ENCODE measurements at places on chromosomes 2 and 18. TPM values are rescaled to one million over a fixed set of nuclear protein-coding genes. Genes with fewer than 3 reads are reported as not detected.

- DNase-seq = no peak
These were observed 115.4 kb downstream of the MCFD2 start for GRCh38 chr2:46800218-46800617.

- DNase-seq = no peak
These were observed 437.5 kb upstream of the NXPH2 start for GRCh38 chr2:139217641-139218040.

DNA sequence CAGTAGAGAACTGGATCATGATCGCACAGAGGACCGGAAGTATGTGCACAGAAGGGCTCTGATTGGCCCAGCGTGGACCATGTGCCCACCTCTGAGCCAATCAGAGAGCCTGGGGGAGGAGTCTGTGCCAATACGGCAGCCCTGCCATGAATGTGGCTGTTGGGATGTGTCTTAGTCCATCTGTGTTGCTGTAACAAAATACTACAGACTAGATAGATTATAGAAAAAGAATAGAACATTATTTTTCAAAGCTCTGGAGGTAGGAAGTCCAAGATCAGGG lies 132.0 kb downstream of the NDUFA10 start:
- DNase-seq = no peak

DNA sequence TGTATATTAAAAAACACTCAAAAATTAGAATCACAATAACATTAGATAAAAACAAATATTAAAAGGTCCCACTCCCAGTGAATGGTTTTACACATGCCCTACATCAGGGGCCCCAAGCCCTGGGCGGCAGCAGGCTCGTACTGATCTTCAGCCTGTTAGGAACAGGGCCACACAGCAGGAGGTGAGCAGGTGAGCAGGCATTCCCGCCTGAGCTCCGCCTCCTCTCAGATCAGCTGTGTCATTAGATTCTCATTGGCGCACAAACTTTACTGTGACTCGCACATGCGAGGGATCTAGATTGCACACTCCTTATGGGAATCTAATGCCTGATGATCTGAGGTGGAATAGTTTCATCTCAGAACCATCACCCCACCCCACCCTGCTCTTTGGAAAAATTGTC lies 74.2 kb downstream of the MBD2 start:
- no peak for DNase-seq

DNA sequence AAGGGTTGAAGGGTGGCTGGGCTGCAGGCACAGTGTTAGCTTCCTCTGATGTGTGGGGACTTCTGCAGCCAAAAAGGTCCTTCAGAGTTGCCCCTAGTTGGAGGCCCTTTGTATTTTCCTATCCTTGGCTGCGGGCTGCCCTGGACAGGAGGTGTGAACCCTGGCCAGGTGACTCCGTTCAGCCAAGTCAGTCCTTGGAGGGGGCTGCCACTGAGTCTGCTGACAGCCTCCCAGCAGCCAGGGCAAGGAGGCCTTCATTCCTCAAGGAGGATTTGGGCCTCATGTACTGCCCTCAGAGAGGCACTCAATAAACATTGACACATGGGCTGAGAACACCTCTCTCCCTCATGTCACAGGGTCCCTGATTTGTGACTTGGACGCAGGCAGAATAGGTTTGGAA lies 62.4 kb downstream of the MAPK4 start:
- no peak for DNase-seq

- DNase-seq = peak; percentile 76
These were observed 161.8 kb downstream of the PRKCE start for GRCh38 chr2:45813003-45813941.

- peak; percentile 96 for DNase-seq
These were observed 548 bp downstream of the KANSL3 start for GRCh38 chr2:96637385-96638143.

DNA sequence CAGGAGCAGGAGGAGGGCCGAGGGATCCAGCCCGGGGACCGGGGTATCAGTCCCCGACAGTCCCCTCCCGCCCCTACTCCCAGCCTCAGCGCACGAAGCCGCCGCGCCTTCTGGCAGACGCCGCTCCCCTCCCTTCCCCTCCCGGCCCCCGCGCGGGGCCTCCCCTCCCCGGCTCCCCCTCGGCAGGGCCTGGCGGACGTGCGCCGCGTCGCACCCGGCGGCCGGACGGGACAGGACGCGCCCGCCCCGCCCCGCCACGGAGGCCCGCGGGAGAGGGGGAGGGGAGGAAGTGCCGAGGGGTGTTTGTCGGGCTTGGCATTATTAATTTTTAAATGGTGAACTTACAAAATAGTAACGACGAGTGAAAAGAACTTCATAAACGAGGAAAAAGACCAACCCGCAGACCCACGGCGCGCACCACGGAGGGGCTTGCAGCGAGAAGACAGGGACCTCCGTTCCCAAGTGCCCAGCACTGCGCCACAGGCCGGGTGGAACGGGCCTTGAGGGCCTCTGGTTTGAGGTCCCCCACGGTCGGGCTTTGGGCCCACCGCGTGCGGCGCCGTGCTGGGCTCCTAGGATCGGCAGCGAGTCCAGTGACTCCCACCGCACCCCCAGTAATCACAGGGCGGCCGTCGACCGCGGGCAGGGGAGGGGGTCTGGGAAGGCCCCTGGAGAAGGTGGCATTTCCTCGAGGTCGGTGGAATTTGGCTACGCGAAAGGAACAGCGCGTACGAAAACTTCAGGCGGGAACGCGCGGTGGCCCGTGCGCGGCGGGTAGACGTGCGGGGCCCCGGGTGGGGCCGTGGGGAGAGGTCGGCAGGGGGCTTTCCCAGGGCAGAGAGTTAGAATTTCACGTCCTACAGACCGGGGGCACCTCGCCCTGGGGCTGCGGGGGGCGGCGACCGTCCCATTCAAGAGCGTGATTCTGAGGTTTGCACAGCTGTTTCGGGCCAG lies 954 bp upstream of the CTDSP1 start:
- DNase-seq = peak; percentile 87

- DNase-seq = no peak
These were observed 282.2 kb upstream of the SYT4 start for GRCh38 chr18:43559507-43559906.

DNA sequence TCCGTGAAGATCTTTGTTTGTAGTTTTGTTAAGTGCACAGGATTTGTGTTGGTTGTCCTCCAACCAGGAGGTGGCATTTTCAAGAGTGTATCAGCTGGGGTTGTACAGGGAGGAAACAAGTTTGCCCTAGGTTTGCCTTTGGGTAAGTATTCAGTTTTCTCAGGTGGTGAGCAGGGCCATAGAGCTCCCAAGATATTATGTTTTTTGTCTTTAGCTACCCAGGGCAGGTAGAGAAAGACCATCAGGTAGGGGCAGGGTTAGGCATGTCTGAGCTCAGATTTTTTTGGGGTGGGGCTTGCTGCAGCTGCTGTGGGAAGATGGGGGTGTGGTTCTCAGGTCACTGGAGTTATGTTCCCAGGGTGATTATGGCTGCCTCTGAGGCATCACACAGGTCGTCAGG lies 191.6 kb downstream of the DCDC2C start:
- no peak for DNase-seq

DNA sequence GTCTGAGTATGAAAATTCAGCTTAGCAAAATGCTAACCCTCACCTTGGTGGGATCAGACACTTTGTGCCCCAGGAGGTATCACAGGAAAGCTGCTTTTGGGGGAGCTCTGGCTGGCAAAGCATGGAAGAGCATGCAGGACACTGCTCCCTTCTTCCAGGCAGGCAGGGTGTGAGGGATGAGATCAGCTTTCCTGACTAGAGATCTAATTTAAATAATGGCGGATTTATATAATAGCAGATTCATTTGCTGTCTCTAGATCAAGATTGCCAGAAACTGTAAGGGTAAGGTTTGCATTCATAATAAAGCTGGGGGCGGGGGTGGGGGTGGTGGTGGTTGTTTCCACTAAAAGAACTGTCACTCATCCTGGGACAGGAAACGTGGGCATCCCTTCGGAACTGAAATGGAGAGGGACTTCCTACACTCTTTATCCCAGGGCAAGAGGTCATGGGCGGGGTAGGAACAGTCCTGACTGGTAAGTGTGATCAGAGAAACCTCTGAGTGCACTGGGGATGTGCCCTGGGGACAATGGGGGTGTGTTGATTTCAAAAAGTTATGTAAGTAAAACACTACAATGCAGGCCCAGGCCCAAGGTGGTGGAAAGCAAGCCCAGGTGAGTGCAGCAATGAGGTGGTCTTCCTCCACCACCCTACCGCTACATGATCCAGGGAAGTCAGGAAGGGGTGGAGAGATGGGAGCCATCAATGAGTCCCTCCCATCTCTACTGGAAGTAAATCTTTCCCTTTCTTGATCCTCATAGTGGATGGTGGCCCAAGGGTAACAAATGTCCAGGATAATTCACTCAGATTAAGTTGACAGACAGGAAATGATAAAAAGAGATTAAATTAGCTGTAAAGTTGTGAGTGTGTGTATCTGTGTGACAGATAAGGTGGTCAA lies 171.4 kb upstream of the SERPINE2 start:
- DNase-seq = no peak

The C2orf80 gene
- not detected for polyA plus RNA-seq

The DSG1 gene
- 0.34 TPM for polyA plus RNA-seq

The RFX8 gene
- 0.45 TPM for polyA plus RNA-seq

The MERTK gene
- 3.8 TPM for polyA plus RNA-seq

The RNF152 gene
- polyA plus RNA-seq = 3.6 TPM

The SLC23A3 gene
- 0.59 TPM for polyA plus RNA-seq

The ZNF514 gene
- polyA plus RNA-seq = 7.9 TPM

Measured in right cardiac atrium (tissue), 5 donors.